ENCODE measurements at places on chromosomes 5 and 9.

DNA sequence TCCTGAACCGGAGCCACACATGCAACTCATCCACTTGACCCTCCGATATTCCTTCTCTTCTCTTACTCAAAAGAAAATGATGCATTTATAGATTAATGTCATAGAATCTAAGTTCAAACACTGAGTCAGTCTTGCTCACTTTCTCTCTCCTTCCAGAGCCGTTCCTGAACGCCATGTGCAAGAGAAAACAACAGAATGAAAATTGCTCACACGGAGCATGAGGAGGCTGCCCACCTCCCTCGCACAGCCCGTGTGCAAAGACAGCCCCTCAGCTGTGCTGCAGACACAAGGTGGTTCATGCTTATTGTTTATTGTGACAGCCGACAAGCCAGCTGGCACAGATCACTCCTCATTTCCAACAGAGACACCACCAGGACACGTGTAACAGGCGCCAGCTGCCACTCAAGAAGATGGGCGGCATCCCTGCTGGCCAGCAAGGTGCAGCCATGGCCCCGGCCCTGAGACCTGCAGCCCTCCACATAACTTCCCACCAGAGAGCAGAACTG is 290.8 kb downstream of the GLIS3 start:
- peak; percentile 46 for DNase-seq

DNA sequence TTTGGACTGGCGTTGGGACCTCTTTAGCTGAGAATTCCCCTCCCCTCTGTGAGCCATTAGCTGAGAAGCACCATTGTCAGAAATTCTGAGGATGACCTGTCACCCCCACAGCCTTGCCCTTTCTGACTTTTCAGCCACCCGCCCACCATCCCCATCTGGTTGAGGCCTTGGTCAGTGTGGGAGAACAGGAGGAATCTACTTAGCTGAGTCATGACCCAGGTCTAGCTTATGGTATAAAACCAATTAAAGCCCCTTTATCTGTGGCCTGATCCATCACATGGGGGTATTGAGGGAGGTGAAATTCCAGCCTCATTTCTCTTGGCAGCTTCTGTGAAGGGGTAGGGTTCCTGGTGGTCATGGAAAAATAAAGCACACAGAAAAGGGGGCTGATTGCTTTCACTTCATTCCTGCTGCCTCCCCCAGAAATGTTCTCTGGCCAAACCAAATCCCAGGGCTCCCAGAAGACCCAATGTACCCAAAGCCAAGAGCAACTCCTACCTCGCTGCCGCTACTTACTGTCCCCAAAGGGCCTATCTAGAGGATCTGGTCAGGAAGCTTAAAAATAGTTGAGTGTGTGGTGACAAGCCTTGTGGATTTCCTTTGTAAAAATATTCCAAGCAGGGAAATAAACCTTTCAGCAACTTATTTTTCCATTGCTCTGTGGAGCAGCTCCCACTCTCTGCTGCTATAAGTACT is 174.8 kb upstream of the TNC start:
- DNase-seq, result no peak

GRCh38 chr5:103919506-103919905 is 356.9 kb upstream of the NUDT12 start:
- no peak for DNase-seq

- no peak for DNase-seq
Observed at GRCh38 chr5:462051-462481, 19.1 kb downstream of the EXOC3 start.

- no peak for DNase-seq
Observed at GRCh38 chr5:177350776-177351391, 584 bp downstream of the LMAN2 start.

DNA sequence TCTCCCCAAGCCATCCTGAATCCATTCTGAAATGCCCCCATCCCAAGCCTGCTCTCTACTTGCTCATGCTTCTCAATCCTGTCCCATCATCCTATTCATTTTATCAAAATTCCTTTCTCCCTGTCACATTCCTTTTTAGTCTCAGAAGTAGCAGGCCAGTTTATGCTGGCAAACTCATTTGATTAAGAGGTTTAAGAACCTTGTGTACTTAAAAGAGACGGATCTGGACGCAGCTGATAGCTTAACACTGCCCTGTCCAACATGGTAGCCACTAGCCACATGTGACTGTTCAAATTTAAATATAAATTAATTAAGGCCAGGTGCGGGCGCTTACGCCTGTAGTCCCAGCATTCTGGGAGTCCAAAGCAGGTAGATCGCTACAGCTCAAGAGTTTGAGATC is 5.6 kb upstream of the KCNV2 start:
- no peak for DNase-seq

GRCh38 chr5:149618581-149619248 is 37.4 kb downstream of the ARHGEF37 start:
- peak; percentile 41 for DNase-seq

- DNase-seq, result no peak
Observed at GRCh38 chr5:175328176-175328575, 115.8 kb downstream of the DRD1 start.

GRCh38 chr5:59562756-59563389 is 330.7 kb downstream of the PDE4D start:
- DNase-seq, result no peak

DNA sequence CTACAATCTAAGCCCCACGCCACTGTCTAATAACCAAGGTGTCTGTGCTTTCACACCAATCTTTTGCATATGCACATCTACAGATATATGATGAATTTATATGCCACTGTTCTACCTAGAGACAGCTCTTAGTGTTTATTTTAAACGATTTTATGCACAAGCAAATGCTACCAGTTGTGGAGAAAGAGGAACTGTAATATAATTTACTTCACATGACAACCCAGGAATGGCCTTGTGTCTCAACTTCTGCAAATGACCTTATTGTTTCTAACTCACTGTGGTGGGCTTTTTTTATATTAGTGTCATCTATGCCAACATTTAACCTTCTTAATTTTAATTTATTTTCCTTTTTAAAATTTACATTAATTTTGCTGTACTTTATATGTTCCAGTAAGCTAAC is 531.1 kb upstream of the TLE4 start:
- DNase-seq, result no peak

- DNase-seq, result no peak
Observed at GRCh38 chr5:176857216-176857893, 41.8 kb downstream of the HK3 start.

DNA sequence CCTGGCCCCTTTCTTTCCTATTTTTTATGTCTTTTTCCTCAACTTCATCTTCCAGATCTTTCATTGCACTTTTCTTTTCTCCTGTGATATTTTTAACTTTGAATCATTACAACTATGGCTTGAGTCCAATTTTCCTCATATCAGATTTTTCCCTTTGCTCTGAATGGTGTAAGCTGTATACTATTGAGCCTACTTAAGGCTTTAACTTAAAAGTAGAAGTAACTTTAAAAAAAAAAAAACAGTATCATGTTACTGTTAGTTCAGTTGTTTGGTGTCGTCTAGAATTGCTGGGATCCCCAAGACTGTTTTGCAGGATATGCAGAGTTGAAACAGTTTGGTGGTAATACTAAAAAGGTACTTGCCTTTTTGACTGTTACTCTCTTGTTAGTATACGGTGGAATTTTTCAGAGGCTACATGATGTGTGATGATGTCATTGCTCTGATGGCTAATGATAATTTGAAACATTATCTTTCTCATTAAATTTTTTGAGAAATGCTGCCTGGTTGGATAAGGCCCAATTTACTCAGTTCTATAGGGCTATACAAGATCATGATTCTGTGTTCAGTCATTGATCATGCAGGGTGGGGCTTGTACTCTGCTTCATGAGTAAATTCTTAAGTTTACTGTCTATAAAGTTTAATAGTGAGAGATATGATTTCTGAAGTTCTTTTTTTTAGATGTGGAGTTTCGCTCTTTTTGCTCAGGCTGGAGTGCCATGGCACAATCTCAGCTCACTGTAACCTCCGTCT is 8.8 kb downstream of the NAA35 start:
- DNase-seq, result no peak

DNA sequence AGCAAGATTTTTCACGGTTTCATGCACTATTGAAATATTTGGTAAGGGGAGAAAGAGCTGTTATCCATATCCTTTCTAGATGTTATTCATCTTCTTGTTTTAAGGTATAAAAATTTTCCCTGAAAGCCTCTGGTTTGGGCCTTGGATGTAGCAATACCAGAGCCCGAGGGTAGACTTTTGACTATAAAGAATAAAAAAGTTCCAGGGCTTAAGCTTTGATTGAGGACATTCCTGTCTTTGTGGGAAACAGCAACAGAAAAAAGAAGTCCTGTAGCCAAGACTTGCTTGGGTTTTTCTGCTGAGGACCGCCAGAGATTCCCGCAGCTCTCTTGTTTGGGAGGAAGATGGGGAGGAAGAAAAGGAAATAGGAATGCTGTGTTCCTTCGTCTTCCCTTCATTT is 440.0 kb upstream of the WWC1 start:
- DNase-seq, result no peak

- DNase-seq, result no peak
Observed at GRCh38 chr5:155091063-155091648, 77.6 kb downstream of the KIF4B start.

DNA sequence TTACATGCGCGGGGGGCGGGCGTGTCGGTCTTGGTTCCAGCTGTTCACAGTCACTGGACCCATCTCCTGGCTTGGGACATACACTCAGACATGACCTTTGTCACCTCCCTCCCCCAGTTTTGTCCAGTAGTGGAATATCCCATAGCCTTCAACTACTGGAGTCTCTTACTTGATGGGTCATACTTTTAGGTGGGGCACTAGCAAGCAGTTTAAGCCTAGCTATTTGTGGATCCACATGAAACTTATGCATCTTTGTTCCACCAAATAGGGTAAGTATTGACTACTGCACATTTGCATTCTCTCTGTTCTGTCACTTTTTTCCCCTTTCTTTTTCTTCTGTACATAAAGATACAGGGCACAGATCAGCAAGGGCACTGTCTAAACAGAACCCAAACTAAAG is 15.4 kb upstream of the MAMDC2 start:
- DNase-seq, result no peak

DNA sequence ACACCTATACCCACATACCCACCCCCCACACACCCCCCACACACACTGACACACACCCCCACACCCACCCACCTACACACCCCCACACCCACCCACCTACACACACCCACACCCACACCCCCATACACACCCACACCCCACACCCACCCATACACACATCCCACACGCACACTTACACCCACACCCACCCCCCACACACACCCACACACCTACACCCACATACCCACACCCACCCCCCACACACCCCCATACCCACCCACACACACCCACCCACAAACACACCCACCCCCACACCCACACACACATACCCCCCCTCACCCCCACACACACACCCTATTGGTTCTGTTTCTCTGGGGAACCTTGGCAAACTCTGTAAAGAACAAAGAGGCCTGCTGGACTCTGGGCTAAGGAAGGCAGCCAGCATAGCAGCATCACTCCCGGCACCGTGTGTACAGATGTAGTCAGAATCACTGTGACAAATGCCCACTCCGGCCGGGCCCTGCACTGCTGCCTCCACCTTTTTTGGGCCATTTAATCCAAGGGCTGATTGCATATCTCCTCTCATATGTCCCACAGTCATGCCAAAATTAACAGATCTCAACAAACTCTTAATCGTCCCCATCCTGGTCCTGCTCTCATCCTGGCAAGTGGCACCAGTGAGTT is 42.3 kb downstream of the COL23A1 start:
- DNase-seq, result no peak

DNA sequence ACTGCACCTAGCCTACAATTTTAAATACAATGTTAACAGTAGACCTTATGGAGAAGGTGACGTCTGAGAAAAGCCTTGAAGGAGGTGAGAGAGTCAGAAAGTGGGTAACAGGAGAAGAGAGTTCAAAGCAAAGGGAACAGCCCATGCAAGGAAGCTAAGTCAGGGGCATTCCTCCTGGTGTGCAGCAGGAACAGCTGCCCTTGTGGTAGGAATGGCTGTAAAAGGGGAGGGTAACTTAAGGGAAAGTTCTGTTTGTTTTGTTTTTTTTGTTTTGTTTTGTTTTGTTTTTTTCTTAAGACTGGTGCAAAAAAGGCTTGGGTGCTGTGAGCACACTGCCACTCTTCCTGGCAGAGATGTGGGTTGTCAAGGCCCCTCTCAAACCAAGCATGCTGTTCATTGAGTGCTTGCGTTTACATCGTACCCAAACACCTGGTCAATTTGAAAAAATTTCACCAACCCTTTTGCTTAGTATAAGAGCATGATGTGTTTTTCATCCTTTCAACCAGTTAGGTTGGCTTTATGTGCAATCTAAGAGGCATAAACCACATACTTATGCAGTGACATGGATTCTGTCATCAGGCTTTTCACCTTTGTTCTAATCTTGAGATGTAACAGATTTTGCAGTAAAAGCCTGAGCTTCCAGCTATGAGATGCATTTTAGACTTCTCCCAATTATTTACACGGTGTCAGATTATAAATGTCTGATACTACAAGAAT is 279.7 kb downstream of the GLIS3 start:
- no peak for DNase-seq

DNA sequence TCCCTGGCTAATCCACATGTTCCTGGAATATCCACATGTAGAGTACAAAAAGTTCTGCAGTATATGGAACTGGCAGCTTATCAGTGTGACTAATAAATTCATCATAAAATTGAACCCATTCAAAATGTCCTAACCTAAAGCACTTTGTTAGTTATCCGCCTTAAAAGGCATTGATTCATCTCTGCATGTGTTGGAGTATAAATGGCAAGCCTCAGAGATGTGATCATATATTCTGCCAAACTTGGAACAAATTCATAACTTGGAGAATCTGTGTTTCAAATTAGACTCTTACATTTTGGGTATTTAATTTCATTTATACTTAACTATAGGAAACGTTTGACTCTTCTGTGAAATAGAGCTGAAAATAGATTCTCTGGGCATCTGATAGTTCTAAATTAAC is 25.2 kb upstream of the NREP start:
- no peak for DNase-seq

- no peak for DNase-seq
Observed at GRCh38 chr5:55675119-55675518, 37.0 kb downstream of the SLC38A9 start.

GRCh38 chr9:100472788-100473275 is at the start of gene TMEFF1:
TSS of gene TMEFF1 (plus strand) at chr9:100473149. CDS start at chr9:100473545, 396 bp downstream.
- peak; percentile 80 for DNase-seq

GRCh38 chr5:168935183-168935582 is 356.0 kb upstream of the PANK3 start:
- DNase-seq, result no peak

DNA sequence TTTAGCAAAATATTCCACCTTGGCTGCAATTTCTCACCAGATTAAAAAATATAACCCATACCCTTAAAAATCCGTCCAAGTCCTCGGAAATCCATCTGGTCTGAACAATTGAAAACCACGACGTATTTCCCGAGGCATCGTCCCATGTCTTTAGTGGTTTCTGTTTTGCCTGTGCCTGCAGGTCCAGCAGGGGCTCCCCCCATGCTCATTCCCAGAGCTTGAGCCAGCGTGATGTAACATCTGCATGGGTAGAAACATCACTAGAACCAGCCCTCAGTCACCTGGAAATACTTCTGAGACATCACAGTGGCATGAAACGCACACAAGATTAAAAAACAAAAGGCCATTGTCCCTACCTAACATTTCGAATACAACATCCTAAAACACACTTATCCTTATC is 114.0 kb downstream of the DNAH5 start:
- DNase-seq, result no peak

All from COR-L47 (cell line).